ENCODE measurements at places on chromosomes 7 and 10.

DNA sequence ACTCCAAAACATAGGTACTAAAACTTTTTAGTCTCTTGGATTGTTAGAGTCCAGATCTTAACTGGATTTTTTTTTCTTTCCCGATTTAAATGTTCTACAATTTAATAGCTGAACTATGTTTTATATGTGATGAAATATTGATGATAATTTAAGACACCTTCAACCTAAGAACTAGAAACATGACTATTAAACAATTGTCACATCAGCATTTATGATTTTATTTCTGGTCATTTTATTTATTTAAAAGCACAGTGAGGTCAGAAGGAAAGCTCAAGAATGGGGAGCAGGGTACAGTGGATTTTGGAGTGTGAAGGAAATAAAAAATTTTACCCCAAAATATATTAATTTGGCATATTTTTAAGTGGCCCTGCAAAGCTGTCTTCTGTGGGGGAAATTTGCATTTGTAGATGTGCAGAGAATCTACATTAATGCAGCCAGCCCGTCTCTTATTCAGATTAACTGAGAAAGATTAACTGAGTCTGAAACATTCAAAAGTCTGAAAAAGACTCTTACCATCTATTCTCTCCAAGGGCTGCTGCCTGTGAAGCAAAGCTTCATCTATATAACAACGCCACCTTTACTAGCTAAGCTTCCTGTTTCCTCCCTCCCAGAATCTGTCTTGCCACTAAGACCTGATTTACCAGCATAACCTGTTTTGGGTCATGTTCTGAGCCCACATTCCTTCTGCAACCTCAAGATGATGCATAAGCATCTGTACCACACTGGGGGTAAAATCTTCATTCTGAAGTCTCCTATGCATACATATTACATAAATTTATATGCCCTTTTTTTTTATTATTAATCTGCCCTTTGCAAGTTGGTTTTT is 86.4 kb downstream of the TMEM106B start:
- DNase-seq = no peak

GRCh38 chr7:7103343-7104313 is 78.7 kb upstream of the C1GALT1 start:
- no peak for DNase-seq

GRCh38 chr7:37901236-37901827 is 15.3 kb downstream of the SFRP4 start:
- DNase-seq = no peak

- DNase-seq = no peak
Measured at GRCh38 chr7:55306331-55306730, 58.8 kb upstream of the LANCL2 start.

GRCh38 chr10:10967029-10967428 is 50.6 kb upstream of the CELF2 start:
- no peak for DNase-seq

DNA sequence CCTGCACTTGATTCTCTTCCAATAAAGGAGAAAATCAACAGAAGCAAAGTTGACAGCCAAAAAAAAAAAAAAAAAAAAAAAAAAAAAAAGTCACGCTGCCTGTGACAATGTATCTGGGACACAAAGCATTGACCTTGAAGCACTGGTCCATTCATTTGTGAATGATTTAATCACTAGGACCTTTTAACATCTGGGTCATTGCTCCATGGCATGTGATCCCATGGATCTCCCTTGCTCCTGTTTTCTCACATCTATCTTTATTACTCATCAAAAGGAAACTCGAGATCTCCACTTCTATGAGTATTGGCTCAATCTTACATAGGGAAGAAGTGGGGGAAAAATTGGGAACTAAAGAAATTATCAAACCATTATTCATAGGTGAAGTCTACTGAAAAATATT is 89.6 kb upstream of the SMIM30 start:
- no peak for DNase-seq

DNA sequence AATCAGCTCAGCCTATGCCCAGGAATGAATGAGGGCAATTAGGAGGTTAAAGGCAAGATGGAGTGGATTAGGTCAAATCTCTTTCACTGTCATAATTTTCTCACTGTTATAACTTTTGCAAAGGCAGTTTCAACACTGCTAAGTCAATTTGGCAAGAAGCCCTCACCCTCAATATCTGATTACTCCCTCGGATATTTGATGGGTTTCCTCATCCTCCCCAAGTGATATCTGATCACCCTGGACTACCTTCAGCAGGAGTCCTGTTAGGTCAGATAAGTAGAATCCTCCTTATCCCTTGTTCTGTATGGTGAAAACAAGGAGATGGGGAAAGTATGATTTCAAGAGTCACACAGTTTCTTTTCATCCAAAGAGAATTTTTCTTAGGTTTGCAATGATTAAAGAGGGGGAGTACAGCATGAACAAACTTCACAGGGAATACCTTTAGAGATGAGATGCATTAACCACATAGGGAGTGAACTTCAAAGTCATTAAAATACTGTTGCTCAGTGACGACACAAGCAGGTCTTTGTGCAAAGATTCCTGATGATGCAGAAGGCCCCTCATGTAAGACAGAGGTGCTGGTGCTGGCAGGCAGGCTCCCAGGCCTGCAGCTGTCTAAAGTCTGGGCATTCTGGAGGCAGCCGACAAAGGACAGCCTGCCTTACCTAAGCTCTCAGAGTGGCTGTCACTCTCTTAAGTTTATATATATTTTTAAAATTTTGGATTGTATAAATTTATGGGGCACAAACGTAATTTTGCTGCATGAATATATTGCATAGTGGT is 75.4 kb upstream of the POM121L12 start:
- no peak for DNase-seq

DNA sequence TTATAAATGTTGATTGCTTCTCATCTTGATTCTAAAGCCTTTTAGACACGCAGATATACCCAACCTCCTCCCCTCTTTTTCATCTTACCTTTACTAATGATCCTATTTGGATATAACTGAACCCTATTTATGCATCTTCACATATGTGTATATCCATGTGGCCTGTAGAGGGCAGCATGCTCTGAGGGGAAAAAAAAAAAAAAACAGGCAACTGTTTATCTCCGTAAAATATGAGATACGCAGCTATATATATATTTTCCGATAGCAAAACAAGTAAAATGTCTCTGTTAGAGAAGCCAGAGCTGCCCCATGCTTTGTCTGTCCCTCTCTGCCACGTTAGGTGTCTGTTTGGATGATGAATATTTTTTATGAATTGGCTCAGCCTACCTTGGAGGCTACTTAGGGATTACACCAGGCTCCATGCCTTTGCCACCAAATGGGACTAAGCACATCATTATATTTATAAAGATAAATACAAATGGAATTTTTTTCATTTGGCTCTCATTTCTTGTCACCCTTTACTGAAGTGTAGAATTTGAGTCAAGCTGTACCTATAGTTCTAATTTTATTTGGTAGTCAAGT is 174.8 kb upstream of the FZD1 start:
- DNase-seq = no peak

GRCh38 chr10:113236998-113237397 is 287.0 kb downstream of the TCF7L2 start:
- DNase-seq = no peak

DNA sequence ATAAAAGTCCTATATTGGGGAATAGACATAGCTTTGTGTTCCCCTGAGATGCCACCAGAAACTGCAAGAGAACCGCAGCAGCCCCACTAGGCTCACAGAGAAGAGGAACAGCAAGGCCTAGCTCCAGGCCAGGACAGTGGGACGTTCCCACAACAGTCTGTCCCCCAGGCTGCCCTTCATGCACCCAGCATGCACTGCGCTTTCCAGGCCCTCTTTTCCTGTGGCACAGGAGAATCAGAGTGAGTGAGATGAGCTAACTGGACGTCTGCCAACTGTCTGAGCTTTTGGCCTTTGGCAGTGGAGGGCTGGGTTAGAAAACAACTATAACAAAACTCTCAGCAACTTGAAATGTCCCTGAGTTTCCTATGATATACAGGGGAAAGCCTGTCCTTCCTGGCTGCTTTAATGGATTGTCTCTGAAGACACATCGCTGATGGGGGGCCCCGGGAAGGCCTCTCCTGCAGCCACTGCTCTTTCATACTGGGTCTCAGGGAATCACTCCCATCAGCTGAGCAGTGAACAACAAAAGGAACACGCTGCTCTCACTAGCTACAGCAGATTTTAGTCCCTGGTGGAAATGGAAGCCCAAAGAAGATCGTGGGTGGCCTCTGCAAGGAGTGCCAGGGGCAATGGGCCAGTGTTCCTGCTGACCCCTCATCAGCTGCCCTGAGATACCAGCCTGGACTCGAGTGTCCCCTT is 53.5 kb downstream of the PODXL start:
- no peak for DNase-seq

DNA sequence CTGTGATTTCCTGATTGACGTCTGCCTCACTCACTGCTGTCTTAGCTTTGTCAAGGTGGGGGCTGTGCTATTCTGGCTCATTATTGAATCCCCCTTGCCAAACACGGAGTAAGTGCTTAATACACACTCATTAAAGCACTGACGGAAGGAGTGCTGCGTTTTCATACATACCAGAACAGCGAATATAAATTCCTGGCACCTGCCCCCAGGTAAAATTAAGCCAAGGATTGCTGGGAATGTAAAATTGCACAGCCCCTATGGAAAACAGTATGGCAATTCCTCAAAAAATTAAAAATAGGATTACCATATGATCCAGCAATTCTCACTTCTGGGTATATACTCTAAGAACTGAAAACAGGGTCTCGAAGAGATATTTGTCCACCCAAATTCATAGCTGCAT is 6.6 kb downstream of the KLRG2 start:
- DNase-seq = no peak

- DNase-seq = no peak
Measured at GRCh38 chr10:118481871-118482270, 113.6 kb downstream of the PRLHR start.

DNA sequence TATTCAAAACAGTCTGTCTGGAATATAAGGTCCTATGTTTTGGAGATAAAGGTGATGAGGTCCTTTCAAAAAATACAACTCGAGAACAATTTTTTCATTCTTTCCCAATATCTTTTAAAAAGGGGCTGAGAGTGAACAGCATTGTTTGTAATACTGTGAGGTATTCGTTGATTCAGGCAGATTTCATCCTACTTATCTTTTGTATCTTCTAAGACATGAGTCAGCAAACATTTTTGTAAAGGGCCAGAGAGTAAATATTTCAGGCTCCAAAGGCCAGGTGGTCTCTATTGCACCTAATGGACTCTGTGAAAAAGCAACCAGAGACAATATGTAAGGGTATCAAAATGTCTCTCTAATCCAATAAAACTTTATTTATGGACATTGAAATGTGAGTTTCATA is 8.1 kb upstream of the ANK3 start:
- no peak for DNase-seq

- no peak for DNase-seq
Measured at GRCh38 chr7:116446212-116446855, 53.2 kb upstream of the CAV2 start.

GRCh38 chr7:146982482-146982881 is 865.9 kb downstream of the CNTNAP2 start:
- DNase-seq = no peak

DNA sequence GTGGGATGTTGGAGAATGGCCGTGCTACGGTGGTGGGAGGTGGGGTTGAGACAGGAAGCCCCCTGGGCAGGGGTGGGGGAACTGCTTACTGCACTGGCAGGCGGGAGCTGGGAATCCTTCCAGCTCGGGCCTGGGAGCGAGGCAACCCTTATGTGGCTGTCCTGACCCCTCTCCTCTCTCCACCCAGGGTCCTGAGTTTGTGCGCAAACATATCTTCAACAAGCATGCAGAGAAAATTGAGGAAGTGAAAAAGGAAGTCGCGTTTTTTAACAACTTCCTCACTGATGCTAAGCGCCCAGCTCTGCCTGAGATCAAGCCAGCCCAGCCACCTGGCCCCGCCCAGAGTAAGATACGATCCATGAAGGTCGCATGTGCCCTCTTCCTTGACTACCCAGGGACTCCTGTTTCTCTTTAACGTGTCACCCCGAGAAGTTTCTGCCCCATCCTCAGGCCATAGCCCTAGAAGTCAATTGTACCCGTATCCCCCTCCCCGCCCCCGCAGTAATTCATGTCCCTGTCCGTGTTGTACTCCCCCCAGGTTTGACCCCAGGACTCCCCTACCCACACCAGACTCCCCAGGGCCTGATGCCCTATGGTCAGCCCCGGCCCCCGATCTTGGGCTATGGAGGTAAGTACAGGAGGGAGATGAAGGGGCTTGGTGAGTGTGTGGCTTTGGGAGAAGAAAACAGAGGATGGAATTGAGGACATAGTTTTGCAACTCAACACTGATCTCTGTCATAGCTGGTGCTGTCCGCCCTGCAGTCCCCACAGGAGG is 1.8 kb downstream of the UFSP1 start:
- no peak for DNase-seq

DNA sequence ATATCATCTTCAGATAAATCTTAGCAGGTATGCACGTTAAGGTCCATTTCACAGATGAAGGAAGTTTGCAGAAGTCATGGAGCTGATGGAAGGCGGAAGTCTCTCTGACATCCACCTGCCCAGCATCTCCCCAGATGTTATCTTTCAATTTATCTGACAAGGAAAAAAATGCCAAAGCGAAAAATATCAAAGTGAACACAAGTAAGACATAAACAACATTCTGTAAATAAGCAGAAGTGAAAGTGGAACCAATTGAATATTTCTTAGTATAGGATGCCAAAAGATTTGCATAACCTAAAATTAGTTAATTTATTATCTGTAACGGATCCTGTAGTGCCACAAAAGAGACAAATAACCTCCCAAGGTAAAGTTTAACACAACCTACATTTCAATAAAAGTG is 73.6 kb upstream of the NEBL start:
- DNase-seq = no peak

- no peak for DNase-seq
Measured at GRCh38 chr10:129780198-129780597, 183.9 kb downstream of the EBF3 start.

GRCh38 chr10:8331387-8331786 is 276.9 kb downstream of the GATA3 start:
- DNase-seq = no peak

GRCh38 chr10:1267568-1267967 is 211.4 kb downstream of the WDR37 start:
- DNase-seq = no peak

DNA sequence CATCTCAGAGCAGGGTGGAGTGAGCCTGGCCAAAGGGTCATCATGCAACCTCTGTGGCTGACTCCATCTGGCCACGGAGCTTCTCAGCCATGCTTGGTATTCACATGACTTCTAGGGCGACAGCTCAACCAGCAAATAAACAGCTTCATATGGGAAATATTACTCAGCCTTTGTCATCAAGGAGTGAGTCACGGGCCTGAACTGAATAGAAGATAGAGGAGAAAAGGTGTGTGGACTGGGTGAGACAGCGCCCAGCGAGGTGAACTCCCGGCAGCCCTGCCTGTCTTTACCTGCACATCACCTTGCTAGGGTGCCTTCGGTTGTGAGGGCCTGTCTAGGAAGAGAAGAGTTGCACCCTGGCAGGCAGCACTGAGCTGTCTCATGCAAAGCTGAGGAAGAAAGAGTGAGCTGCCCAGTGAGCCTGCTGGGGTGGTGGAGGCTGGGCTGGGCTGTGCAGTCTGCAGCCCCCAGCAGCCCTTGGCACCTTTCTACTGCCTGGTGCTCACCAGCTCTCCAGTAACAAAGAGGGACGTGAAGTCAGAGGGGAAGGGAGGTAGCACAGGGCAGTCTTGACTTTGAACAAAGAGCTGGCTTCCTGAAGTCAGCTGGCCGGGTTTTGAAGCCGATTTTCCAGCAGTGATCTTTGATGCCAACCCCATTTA is 114.2 kb downstream of the EGFR start:
- DNase-seq = no peak

- DNase-seq = no peak
Measured at GRCh38 chr7:41491883-41492471, 210.9 kb downstream of the INHBA start.

GRCh38 chr7:92988051-92988450 is 129.7 kb downstream of the SAMD9 start:
- no peak for DNase-seq
